ENCODE measurements at places on chromosomes 7 and 10.

- no peak for DNase-seq
Measured at GRCh38 chr10:72834183-72834825, 59.2 kb upstream of the OIT3 start.

DNA sequence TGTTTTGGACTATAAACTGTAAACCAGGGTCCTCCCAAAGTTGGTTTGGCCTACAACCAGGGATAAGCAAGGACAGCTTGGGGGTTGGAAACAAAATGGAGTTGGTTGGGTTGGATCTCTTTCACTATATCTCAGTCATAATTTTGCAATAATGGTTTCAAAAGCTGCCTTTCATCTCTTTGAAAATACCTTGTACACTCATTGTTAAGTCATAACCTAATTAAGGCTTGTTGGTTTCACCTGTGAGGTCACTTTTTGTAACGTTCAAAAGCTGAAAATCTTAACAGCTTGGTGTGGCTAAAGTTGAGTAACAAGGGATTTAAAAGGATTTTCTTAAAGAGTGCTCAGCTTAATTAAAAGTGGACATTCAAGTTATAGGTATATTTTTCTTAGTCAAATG, 476.1 kb downstream of the IPMK start:
- DNase-seq: no peak

DNA sequence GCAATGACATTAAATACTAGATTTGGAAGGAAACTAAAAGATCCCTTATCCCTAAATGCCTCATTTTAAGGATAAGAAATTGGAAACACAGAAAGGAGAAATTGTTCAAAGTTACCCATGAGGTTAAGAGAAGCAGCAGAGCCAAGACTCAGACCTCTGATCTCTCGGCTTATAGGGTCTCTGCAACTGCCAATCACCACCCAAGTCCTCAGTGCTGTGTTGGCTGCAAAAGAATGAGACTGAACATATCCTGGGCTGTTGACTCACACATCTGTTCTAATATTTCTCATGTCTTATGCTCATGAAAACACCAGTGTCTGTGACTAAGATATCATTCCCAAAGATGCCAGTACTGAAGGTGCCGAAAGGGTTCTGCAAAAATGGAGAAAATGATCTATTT, 153.3 kb downstream of the XPNPEP1 start:
- DNase-seq: no peak

DNA sequence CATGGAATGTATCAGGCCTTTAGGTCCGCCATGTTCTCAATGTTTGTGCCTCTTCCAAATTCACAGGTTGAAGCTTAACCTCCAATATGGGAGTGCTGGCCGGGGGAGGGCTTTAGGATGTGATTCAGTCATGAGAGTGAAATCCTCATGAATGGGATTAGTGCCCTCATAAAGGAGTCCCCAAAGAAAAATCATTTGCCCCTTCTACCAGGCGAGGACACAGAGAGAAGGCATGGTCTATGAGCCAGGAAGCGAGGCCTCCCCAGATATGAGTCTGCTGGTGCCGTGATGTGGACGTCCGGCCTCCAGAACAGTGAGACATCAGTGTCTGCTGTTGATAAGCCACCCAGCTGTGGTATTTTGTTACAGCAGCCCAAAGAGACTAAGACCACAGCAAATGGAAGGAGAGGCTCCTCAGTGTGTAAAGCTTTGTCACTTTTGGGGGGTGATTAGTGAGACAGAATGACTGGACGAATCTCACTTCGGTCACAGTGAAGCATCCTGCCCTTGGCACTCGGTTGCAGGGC, 231.3 kb upstream of the KLF6 start:
- DNase-seq: no peak
